ENCODE measurements at places on chromosomes 12 and 14. TPM values are rescaled to one million over a fixed set of nuclear protein-coding genes. Genes with fewer than 3 reads are reported as not detected.

DNA sequence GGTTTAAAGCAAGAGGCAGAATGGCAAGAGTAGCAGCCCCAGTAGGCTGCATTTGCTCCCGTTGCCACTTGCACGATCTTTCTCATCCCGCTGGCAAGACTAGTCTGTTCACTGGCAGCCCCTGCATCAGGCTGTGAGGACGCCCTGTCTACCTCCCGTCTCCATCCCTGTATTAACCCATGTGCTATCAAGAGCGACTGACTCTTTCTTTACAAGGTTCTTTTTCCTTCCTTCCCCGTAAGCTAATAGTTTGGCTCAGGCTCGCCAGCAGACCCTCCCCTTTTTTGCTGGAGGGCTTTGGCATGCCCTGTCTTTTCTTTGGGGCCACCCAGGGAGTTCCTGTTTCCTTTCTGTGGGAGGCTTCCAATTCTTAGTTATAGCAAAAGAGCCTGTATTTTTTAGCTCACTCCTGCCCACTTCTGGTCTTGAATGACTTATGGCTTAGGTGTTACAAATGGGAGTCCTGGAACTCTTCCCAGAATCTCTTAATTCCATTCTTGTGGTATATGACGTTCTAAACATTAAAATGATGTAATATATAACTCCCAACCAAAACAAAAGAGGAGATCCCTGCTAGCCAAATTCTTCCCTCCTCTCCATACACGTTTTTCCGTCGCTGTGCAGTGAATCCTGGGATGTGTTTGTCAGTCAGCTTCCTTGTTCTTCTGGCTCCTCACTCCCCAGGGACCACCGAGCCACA is 149.0 kb downstream of the PRKCH start:
- H3K36me3 ChIP-seq, result peaks cover 66% of the 10 kb centered on the region
- peak overlapping the region; percentile 88 for H3K27ac ChIP-seq
- no peak overlapping the region for H3K4me3 ChIP-seq

GRCh38 chr14:77157740-77158139 is 16.1 kb upstream of the ZDHHC22 start:
- H3K4me3 ChIP-seq, result no peak overlapping the region
- H3K27ac ChIP-seq, result no peak overlapping the region
- no peak for DNase-seq
- H3K4me1 ChIP-seq, result no peaks in the 10 kb centered on the region
- peaks cover 43% of the 10 kb centered on the region for H3K27me3 ChIP-seq
- no peaks in the 10 kb centered on the region for H3K36me3 ChIP-seq

GRCh38 chr12:124191024-124191359 is 103.9 kb upstream of the RFLNA start:
- H3K27me3 ChIP-seq, result no peaks in the 10 kb centered on the region
- no peak for DNase-seq
- H3K4me3 ChIP-seq, result no peak overlapping the region
- H3K36me3 ChIP-seq, result no peaks in the 10 kb centered on the region
- H3K4me1 ChIP-seq, result peaks cover 16% of the 10 kb centered on the region

- no peak for DNase-seq
- no peaks in the 10 kb centered on the region for H3K36me3 ChIP-seq
- no peak overlapping the region for H3K4me3 ChIP-seq
- H3K27me3 ChIP-seq, result peaks cover 6% of the 10 kb centered on the region
These were observed 24.4 kb downstream of the PITPNM2 start for GRCh38 chr12:123126294-123127181.

DNA sequence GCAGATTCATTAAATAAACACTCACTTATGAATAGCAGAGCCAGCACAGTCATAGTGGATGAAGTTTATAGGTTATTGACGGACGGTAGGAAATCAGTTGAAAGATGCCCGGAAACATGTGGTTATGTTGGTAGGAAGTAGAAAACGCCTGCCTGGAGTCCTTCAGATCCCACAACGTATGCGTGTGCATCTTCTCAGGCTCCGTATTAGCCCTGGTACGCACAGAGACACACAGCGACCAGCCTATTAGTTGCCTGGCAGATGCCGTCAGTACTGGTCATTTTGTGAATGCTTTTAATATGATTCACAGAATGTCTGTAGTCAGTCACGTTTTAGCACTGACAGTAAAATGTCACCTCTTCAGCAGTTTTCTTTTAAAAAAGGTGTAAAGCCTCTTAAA is 196.4 kb downstream of the RGS6 start:
- H3K4me1 ChIP-seq, result peaks cover 4% of the 10 kb centered on the region
- no peak overlapping the region for H3K27ac ChIP-seq
- H3K4me3 ChIP-seq, result no peak overlapping the region
- peaks cover 25% of the 10 kb centered on the region for H3K27me3 ChIP-seq

DNA sequence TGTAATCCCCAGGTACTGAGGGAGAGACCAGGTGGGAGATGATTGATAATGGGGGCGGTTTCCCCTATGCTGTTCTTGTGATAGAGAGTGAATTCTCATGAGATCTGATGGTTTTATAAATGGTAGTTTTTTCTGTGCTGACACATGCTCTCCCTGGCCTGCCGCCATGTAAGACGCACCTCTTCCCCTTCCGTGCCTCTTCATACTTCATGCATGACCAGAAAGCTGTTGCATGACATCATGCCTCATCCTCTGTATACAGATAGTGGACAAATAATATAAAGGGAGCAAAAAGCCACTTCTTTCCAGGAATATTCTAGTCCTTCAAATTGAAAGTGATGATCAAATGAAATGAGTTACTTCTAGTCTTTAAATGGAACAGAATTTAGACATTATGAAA is 47.3 kb upstream of the LRIG3 start:
- no peak overlapping the region for H3K27ac ChIP-seq
- H3K4me3 ChIP-seq, result no peak overlapping the region
- no peaks in the 10 kb centered on the region for H3K4me1 ChIP-seq
- no peaks in the 10 kb centered on the region for H3K36me3 ChIP-seq
- no peak for DNase-seq
- H3K27me3 ChIP-seq, result no peaks in the 10 kb centered on the region

DNA sequence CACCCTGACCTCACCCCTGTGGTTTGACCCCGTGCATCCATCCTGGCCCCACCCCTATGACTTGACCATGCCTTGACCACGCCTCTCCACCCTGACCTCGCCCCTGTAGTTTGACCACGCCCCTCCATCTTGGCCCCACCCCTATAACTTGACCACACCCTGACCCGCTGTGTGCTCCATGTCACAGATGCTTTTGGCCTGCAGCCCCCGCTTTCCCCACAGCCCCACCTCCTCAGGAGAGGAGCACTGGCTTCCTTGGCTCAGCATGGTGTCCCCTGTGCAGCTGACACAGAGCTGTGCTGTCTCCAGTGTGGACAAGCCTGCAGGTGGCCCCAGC is 269.9 kb upstream of the SFSWAP start:
- H3K36me3 ChIP-seq, result no peaks in the 10 kb centered on the region
- no peak overlapping the region for H3K4me3 ChIP-seq
- H3K27me3 ChIP-seq, result no peaks in the 10 kb centered on the region
- no peak for DNase-seq

DNA sequence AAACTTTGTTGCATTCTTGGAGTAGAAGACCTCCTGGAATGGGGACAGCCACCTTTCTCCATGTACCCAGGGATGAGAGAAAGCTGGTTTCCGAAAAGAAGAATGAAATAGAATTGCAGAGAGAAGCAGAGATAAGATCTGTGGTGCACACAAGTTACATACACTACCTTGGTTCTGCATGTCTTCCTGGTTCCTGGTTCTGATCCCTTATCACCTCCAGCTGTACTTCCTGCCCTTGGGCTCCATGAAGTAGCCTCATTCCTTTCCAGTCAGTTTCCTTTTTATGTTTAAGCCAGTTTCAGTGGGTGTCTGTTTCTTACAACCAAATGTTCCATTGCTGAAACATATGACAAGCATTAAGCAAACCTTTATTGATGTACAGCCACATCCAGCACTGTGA is 69.3 kb downstream of the FBXW8 start:
- H3K4me3 ChIP-seq, result no peak overlapping the region
- peaks cover 20% of the 10 kb centered on the region for H3K4me1 ChIP-seq
- no peaks in the 10 kb centered on the region for H3K27me3 ChIP-seq
- H3K27ac ChIP-seq, result no peak overlapping the region
- no peaks in the 10 kb centered on the region for H3K36me3 ChIP-seq

DNA sequence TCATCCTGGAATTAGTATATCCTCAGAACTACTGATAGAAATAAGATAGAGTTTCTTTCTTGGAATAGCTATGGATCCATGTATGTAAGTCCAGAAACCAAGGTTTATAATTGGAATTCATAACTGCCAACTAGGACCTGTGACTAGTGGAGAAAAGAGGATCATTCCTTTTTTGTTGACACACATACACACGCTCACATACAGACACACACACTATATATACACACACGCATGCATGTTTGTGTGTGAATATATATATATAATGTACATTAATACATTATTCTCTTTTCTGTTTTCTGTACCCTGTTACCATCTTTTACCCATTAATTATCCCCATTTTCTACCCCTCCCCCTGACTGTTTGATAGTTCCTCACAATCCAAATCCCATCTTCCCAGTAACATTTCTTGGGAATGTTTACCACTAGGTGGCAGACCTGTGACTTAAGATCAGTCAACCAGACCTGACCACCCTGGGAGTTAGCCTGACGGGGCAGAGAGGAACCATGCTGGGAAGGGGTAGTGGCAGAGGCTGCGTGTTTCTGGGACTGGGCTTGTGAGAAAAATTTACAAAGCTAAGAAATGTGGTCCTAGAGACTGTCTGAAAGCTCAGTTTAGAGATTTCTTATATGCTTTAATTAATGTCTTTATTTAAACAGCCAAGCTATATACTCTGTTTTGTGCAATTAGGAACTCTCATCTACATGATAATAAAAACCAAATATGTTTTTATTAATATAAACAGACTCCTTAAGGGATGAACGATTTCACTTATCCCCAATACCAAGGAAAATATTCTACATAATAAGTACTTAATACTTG is 308.0 kb downstream of the PPFIA2 start:
- H3K27ac ChIP-seq, result no peak overlapping the region
- no peak overlapping the region for H3K4me3 ChIP-seq
- no peak for DNase-seq
- H3K36me3 ChIP-seq, result no peaks in the 10 kb centered on the region
- H3K27me3 ChIP-seq, result no peaks in the 10 kb centered on the region
- no peaks in the 10 kb centered on the region for H3K4me1 ChIP-seq

Gene MRPL42
- 58.0 TPM for total RNA-seq

Gene WNT1
- total RNA-seq, result 0.33 TPM

Gene CEP128
- 26.0 TPM for total RNA-seq

Gene STAC3
- 4.1 TPM for total RNA-seq

Gene LTBR
- total RNA-seq, result 0.40 TPM
